MM.1S (cell line): ENCODE measurements at places on chromosomes 2 and 18.
A peak's percentile ranks its signal among the peaks of the same experiment; 100 is the strongest.

DNA sequence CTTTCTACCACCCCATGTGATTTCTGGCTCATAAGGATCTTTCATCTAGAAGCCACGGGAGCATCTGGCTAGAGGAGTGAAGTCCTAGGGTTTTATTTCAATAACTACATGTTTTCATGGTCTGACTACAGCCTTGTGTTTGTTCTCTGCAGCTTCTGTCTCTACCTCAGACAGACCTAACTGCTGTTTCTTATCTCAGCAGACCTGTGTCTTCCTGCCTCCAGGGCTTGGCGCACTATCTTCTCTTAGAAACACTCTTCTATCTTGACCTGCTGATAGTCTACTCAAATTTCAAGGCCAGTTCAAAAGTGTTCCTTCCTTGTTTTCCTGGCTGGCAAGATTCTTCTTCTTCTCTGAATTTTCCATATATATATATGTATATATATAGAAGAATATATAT lies 11.0 kb upstream of the TRIB2 start:
- no peak for DNase-seq

DNA sequence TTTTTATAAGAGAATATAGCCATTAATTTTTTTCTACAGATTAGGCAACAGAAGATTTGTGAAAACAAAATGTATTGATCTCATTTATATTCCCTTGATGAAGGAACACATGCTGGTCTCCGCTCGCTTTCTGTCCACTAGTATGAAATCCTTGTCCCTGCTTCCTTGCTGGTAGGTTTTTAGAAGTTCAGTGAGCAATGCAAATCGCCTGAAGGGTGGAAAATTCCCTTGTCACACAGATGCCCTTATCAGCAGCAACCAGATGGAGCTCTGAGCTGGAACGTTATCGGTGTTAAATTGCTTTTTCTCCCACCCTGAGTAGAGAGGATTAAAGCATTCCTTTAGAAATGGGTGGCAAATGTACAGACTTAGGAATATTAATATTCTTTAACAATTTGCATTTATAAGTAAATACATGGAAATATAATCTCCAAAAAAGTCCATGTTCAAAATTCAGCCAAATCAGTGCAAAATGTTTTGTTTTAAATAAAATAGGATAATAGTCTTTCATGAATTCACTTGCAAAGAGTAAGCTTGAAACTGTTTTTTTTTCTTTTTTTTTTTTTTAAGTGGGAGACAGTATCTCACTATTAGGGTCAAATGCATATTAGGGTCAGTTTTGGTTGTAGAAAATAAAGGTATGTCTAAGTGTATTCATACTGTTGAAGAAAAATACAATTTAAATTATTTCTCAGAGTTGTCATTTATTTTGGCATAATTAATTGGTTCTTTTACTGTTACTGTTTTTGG lies 164.0 kb upstream of the MYO3B start:
- no peak for DNase-seq

GRCh38 chr2:122368576-122369243 lies 613.3 kb downstream of the TSN start:
- DNase-seq, result no peak

GRCh38 chr2:55173438-55174054 lies 58.5 kb downstream of the CLHC1 start:
- no peak for DNase-seq

- no peak for DNase-seq
Measured at GRCh38 chr2:209653134-209653533, 118.5 kb upstream of the UNC80 start.

- DNase-seq, result peak; percentile 33
Measured at GRCh38 chr18:36757081-36757480, 71.7 kb downstream of the TPGS2 start.

DNA sequence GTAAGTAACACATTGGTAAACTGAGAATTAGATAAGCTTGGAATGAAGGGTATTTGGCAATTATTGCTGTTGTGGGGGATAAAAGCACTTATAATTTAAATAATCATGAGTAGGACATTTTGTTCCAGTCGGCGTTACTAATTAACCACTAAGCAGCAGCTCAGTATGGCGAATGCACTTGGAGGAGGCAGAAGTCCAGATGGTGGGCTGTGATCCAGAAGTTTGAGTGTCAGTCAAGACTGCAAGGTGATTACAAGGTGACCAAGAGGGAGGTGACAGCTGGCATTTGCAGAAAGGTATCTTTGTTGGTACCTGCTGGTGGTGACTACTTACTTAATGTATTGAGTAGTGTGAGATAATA lies 643.6 kb upstream of the FAM98A start:
- no peak for DNase-seq

- peak; percentile 65 for DNase-seq
Measured at GRCh38 chr2:222939208-222939856, 78.5 kb downstream of the ACSL3 start.

- no peak for DNase-seq
Measured at GRCh38 chr2:65388596-65389390, 43.6 kb downstream of the SPRED2 start.
